Fibroblast of upper back skin (primary cell): ENCODE measurements at places on chromosomes 7 and 10.
A peak's percentile ranks its signal among the peaks of the same experiment; 100 is the strongest.

DNA sequence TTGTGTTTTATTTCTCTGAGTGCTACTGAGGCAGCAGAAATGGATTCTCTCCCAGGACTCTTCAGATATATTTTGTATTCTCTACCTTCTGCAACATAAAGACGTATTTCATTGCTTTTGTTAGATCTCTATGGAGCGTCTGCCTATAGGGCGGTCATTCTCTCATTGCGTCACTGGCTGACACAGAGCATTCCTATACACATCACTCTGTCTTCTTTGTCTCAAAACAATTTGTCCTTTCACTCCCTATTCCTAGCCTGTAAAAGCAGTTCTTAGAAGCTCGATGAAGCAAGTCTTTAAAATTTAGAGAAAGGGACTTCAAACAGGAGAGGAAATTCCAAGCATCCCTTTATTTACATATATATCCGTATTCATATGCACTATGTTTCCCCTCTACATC lies 120.6 kb downstream of the CPED1 start:
- peak; percentile 18 for DNase-seq

GRCh38 chr10:95289003-95289920 lies 1.5 kb downstream of the PDLIM1 start:
- DNase-seq: no peak

DNA sequence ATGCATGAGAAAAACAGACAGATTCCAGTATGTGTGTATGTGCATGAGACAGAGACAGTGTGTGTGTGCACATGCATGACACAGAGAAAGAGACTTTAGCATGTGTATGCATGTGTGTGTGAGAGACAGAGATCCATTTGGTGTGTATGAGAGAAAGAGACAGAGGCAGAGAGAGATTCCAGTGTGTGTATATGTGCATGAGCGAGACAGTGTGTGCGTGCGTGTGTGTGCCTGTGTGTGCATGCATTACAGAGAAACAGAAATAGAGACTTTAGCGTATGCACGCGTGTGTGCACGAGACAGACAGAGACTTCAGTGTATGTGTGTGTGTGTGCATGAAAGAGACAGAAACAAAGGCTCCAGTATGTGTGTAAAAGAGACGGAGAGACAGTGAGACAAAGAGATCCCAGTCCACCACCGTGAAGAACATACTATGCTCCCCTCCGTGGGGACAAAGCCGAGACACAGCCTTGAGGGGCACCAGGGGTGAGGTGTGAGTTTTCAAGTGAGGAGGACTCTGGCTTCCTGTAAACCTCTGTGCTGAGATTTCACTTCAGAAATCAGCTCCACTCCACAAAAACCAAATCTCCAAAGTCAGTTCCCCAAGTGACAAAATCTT lies 188.9 kb downstream of the GRID1 start:
- no peak for DNase-seq

GRCh38 chr7:100105534-100105933 lies 4.1 kb downstream of the AP4M1 start:
- no peak for DNase-seq
